ENCODE measurements at places on chromosomes 16 and 17.

DNA sequence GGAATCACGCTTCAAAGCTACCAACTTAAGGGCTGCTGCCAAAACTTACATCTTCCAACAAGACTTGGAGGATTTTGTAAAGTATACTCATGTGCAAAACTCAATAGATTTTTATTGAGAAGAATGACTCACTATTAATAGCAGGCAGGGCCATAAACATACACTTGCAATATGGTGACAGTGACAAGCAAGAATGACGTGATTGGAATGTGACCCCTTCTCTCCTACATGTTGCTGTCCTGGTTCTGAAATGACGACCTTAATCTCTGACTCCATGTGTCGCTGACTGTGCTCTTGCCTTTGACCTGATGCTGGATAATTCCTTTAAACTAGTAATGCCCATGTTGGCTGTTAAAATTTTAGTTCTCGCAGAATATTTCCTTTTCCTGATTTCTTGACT is 174.5 kb downstream of the PARN start:
- peak; percentile 71 for DNase-seq

- DNase-seq = peak; percentile 97
Observed at GRCh38 chr17:37488009-37488604, 1.6 kb upstream of the DUSP14 start.

- DNase-seq = no peak
Observed at GRCh38 chr17:29959658-29960337, 18.4 kb downstream of the EFCAB5 start.

GRCh38 chr16:86740298-86740697 is 161.9 kb downstream of the FOXL1 start:
- no peak for DNase-seq

GRCh38 chr16:62021161-62021581 is 15.1 kb downstream of the CDH8 start:
- peak; percentile 9 for DNase-seq

- DNase-seq = no peak
Observed at GRCh38 chr17:27525836-27526603, 69.8 kb downstream of the KSR1 start.

DNA sequence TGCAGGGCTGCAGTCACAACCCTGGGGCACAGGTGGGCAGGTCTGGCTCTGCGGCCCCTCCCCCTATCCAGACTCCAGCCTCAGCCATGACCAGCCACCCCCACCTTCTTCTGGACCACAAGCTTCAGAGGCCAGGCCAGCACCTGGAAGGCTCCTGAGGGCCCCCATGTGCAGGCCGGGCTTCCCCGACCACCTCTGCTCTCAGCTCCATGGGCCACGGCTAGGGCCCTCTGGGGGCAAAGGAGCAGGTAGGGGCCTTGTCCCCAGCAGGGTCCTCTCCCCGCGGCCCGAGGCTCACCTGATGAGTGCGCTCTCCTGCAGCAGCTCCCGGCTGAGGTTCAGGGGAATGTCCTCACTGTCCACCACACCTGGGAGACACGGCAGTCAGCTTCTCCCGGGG is 16.9 kb downstream of the DNASE1 start:
- DNase-seq = no peak

DNA sequence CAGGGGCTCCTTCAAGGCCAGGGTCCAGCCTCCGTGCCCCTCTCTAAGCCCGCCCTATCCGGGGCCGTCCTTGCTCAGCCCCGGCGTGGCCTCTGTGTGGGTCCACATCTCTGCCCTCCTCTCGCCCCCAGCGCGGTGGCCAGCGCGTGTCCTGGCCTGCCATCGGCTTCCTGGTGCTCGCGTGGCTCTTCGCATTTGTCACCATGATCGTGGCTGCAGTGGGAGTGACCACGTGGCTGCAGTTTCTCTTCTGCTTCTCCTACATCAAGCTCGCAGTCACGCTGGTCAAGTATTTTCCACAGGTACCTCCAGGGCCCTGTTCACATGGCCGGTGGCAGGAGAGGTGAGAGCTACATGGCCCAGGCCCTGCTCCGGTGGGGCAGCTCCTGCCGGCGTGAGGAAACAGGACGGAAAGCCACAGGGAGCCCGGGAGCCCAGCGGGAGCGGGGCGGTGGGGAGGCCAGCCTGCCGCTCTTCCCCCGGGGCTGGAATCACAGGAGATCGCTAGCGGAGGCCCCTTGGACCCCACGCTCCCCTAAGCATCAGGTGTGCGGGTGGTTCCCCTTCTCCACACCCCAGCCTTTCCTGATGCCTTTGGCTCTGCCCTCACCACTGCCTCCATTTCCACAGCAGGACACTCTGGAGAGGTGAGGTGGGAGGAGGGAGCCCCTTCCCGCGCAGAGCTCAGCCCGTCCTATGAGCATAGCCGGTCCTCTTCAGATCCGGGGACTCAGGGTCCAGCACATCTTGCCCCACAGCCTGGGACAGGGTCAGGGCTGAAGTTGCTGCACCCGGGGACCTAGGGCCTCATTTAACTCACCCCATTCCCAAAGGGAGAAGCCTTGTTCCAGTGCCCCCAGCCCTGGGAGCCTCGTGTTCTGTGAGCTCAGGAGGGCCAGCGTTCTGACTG is 10.2 kb downstream of the TAX1BP3 start:
- no peak for DNase-seq

All from M059J (cell line).